ENCODE measurements at places on chromosomes 1 and 21.

DNA sequence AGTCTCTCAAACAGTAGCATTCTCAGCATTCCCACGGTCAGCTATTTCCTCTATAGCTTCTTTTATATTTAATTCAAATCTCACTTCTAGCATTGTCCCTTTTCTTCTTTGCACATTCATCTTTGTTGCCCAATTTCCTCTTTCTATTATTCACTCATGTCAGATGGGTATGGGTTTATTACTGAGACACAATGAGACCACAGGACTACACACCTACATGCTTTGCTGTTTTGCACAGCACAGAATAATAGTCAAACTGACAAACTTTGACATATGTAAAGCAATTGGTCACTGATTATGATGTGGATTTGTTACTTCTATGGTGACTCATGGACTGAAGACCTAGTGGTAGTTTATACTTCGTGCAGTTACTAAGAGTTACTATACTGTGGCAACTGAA is 5.8 kb upstream of the CD1C start:
- DNase-seq = no peak

DNA sequence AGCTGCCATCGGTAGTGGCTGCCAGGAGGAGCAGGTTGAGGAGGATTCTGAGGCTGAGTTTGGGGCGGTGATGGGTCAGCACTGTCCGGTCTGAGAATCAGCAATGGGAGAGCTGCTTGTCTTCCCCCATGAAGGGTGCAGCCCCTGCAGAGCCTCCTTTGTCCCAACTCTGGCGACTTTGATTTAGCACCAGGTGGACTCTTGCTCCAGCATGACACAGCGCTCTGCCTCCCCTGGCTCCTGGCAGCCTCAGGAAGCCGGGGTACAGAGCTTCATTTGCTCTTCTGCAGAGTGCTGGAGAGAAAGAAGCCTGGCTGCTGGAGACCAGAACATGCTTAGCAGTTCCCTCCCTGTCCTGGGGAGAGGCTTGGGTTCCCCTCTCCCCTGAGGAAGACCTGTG is 13.3 kb downstream of the ZDHHC18 start:
- DNase-seq = no peak

GRCh38 chr1:235739631-235740030 is 90.0 kb upstream of the GNG4 start:
- DNase-seq = no peak

DNA sequence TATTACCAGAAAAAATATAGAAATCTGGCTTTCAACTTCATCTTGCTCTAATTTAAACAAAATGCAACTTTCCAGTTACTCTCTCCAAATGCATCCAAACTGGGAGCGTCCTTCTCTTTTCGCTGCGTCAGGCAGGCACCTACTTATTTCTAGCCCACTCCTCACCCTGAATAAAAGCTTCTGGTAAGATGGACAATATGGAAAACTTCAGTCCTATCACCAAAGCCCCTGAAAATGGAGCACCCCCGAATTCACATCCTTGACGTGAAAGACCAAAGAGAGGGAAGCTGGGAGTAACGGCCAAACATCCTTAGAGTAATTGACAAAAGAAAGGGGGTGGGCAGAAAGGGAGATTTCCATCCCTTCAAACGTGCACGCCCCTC is 5.5 kb upstream of the PROX1 start:
- DNase-seq = no peak

GRCh38 chr21:35395728-35396127 is 346.6 kb upstream of the RUNX1 start:
- DNase-seq = no peak

- no peak for DNase-seq
Observed at GRCh38 chr1:61426254-61426653, 298.7 kb downstream of the TM2D1 start.

DNA sequence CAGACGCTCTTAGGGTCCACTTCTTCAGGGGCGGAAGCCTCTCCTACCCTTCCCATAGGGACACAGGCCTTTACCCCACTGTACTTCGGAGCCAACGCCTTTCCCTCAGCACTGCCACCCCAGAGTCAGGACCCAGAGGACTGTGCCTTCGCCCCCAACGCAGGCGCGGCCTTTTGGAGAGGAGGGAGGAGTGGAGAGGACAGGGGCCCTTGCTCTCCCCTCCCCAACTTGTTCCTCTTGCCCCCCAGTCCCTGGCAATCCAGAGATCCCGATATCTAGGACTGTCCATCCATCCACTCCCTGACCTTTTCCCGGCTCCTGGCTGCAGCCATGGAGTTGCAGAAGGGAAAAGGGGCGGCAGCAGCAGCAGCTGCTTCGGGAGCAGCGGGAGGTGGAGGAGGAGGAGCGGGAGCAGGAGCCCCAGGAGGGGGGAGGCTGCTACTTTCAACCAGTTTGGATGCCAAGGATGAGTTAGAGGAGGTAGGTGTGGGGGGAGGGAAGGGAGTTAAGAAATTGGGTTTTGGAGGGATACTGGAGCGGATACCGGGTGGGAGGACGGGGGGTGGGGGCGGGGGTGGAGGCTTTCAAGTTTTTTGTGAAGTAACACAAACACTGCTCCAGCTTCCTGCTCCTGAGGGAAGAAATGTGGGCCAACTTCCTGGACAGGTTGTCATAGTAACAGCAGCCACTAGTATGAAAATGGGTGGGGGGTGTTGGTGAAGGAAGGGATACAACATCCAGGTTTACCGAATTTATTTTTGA is 636 bp downstream of the INTS3 start:
- DNase-seq = peak; percentile 39

DNA sequence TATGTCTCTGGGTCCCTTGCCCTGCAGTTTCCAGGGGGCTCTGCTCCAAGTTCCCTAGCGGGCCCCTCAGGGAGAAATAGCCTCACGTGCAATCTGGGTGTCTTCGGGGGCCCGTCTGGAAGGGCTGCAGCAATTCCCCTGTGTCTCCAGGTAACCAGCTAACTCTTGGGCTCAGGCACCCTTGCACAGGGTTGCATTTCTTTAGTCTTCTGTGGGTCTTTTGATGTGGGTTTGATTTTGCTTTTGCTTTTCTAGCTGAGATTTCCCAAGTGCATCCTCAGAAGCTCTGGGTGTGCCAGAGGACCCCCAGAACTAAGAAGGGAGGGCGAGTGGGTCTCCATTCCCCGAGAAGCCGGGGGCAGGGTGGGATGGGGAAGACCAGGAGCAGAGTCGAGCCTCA is 75.7 kb downstream of the SPSB1 start:
- DNase-seq = no peak

DNA sequence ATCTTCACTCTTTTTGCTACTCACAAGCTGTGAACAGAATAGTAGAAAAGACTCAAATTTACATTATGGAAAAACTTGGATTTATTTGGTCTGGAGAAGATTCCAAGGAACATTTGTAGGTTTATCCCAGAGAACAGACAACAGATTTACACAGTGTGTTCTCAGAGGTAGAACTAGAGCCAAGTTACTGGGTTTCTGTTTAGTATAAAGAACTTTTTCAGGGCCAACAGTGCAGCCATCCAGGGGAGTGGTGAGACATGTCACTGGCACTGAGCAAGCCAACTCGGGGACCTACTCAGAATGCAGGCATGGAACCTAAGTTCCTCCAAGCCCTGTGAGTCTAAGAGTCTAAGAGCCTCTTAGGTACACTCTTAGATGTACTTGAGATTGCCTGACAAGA is 142.6 kb downstream of the OMA1 start:
- no peak for DNase-seq

DNA sequence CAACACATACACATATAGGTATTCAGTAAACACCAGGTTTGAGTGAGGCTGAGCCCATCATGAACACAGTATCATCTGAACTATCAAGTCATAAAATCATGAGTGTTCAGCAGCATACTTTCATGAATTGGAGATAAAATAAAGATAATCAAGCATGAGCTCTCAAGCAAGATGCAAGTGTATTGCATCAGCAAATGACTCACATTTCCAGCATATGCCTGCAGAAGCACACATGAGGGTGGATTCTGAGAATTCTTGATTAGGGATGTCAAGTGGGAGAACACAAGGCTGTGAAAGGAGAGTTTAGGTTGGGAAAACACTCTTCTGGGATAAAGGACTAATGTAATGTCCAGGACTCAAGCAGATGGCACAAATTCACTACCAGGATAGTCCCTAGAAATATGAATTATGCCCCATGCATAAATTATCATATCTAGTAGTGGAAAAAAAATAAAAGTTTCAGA is 299.2 kb downstream of the SRGAP2C start:
- DNase-seq = no peak

DNA sequence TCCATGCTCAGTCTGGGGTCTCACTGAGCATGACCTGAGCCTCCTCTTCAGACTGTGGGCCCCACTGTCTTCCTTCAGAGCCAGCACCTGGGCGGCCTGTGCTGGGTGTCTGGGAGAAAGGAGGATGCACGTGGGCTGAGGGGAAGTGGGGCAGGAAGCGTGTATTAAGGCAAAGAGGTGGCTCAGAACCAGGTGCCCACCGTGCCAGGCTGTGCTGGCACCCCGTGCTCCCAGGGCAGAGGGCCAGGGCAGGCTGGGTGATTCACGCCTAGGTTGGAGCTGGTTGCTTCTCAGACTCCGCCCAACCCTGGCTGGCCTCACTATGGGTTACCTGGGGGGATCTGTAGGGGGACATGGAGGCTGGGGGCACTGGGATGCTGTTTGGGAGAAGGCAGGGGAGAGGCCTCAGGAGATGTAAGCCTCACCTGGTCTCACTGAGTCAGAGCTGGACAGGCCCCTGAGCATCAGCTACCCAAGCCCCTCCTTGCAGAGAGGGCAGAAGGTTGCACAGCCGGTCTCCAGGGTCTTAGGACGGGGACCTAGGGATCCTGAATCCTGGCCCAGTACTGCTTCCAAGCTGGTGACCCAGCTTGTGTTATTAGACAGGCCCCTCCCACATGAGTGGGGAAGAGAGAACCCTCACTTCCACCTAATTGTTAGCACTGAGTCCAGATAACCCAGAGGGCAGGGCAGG is 18.6 kb upstream of the PADI1 start:
- no peak for DNase-seq

All from hypothalamus (tissue), 51 donors.